ENCODE measurements at places on chromosomes 12 and 14. TPM values are rescaled to one million over a fixed set of nuclear protein-coding genes. Genes with fewer than 3 reads are reported as not detected.

The IL31 gene
- total RNA-seq, result not detected

The OVCH1 gene
- not detected for total RNA-seq

The LRP10 gene
- 173 TPM for total RNA-seq

The KITLG gene
- total RNA-seq, result 12.7 TPM

The CLEC4D gene
- total RNA-seq, result 0.24 TPM

The OR6C2 gene
- total RNA-seq, result 0.12 TPM

Measured in esophagus mucosa (tissue), 1 donor.